NCI-H69 (cell line): ENCODE measurements at places on chromosomes 16 and 17.

DNA sequence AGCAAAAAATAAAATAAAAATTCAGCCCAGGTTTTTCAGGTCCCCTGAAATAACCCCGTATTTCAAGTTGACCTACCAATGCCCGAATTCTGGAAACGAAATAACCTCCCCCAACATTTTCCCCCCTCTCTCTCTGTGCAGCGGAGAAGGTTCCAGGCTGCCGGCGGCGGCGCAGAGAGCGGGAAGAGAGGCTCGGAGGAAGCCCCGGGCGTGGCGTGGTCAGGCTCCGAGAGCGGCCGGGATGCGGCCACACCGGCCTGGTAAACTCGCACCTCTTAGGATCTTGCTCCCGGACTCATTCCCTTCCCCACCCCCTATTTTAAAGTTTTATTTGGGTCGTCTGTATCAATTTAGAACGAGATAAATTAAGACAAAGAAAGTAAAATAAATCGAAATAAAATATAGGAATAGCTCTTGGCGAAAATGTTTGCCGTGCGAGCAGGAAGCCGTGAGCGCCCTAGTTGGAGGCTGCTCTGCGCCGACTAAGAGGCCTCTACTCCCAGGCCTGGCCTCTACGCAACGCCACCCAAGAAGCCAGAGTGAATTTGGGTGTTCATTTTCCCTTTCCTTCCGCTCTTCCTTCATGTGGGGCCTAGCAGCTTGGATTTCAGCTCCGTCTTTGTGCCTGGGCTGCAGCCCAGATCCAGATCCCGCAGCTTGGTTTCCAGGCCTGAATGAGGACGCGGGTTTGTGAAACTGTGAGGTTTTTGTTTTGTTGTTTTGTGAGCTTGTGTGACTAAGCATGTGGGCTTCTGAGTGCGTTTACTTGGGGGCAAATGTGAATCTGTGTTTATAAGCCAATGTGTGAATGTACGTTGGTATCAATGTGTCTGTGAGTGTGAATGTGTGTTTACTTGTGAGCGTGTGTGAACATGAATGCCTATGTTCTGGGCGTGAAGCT is 1.5 kb upstream of the HOXB6 start:
- no peak for DNase-seq

DNA sequence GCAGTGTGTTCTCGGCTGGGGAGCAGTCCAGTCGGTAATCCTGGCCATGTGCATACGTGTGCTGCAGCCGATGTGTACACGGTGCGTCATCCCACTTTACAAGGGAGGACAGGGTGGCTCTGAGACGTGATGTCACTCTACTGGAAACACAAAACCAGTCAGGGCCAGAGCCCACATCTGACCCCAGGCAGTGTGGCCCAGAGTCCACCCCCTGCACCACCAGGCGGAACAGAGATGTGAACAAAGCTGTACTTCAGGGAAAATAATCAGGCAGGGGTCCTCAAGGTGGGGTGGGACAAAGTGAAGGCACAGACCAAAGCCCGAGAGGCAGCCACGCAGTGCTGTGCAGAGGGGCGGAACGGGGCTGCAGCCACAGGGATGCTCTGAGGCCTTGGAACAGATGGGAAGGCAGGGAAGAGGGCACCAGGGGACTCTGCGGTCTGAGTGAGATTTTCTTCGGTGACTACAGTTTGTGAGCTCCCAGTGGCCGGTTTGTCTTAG is 181.5 kb downstream of the ZNF423 start:
- DNase-seq, result peak; percentile 8

DNA sequence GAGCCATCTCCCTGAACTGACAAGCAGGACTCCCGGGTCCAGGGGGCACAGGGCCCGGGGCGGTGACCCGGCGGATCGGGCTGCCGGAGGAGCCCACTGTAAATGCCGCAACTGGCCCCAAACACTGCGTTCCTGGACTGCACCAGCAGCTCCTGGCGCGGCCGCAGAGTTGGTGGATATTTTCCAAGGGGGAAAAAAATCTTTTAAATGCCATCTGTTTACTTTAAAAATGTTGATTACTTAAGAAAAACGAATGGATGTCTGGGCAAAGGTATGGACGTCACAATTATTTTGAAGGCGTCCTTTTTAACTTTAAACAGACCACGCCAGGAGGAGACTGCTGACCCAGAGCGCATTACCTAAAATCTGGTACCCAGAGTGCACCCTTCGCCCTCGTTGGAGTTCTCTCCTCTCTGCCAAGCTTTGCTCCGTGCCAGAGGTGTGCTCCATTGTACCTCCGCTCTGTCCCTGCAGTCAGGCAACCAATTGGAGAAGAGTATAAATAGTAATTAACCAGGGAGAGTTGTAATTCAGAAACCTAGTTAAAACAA is 3.4 kb downstream of the HS3ST3B1 start:
- peak; percentile 42 for DNase-seq

GRCh38 chr17:41748275-41748674 is 13.8 kb upstream of the HAP1 start:
- DNase-seq, result no peak

DNA sequence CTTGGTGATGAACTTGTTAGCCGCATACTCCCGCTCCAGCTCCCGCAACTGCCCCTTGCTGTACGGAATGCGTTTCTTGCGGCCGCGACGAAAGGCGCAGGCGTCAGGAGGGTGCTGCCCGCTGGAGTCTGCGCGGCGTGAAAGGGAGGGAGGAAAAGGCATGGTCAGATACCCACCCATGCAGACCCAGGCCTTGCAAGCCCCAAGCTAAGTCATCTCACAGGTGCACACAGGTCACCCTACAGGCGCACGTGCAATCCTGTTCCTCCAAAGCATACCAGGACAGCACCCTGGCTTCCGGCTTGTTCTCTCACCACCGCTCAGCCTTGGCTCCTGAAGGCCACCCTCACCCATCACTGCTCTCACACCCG is 1.6 kb downstream of the HOXB13 start:
- no peak for DNase-seq

GRCh38 chr16:76210157-76210556 is 67.0 kb upstream of the CNTNAP4 start:
- DNase-seq, result no peak

- DNase-seq, result peak; percentile 56
Observed at GRCh38 chr17:48499248-48499647, 31.6 kb downstream of the HOXB1 start.

DNA sequence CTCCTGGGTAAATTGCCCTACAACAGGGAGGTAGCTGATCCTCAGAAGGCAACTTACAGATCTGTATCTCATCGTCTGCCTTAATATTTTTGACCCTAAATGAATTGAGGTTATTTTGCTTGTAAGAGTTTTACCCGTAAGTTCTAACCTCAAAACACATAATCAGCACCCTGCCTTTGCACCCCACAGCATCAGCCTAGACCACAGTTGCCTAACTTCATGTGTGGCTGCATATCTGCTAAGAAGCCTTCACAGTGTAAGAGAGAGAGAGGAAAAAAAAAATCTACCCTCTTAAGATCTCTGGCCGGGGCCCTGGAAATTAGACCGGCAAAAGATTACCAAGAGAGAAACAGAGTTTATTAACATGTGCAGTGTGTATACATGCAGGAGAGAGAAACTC is 76.9 kb downstream of the ARHGAP44 start:
- DNase-seq, result no peak

DNA sequence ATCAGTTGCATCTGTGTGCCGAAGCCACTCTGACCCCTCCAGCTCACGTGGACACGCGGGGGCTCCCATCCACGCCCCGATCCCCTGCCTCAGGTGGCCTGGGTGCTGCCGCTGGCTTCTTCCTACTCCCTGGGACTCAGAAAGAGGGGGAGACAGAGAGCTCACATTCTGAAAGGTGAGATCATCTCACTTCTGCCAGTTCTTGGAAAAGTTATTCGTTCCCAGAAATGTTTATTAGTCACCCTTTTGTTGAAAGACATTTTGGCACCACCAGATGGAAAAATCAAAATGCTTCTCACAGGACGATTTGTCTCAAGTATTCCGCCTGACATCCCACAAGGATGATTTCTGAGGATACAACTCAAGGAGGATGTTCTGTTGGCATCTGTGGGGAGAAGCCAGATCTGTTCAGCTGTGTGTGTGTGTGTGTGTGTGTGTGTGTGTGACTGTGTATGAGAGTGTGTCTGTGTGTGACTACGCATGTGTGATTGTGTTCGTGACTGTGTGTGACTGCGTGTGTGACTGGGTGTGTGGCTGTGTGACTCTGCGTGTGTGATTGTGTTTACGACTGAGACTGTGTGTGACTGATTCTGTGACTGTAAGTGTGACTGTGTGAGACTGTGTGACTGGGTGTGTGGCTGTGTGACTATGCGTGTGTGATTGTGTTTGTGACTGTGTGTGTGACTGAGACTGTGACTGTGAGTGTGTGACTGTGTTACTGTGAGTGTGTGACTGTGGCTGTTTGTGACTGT is 207.3 kb downstream of the NTN1 start:
- no peak for DNase-seq

- DNase-seq, result no peak
Observed at GRCh38 chr17:3915995-3916696, at the start of gene P2RX1. P2RX1 (minus strand) TSS chr17:3916465; CDS start chr17:3916225, 240 bp downstream.

DNA sequence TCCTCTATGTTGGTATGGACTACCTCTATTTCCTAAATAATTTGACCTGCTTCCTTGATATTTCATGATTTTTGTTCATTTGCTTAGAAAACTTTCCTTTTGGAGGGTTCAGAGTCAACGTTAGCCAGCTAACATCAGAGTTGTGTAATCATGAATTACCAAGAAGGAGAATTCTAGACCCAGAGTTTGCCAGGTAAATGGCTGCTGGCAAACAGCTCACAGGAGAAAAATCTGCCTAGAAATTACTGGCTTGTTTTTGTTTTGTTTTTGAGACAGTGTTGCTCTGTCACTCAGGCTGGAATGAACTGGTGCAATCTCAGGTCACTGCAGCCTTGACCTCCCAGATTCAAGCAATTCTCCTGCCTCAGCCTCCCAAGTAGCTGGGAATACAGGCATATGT is 111.4 kb upstream of the SALL1 start:
- DNase-seq, result no peak

GRCh38 chr16:12551946-12552345 is 251.7 kb downstream of the CPPED1 start:
- no peak for DNase-seq

GRCh38 chr17:69320210-69320907 is 6.6 kb downstream of the ABCA5 start:
- DNase-seq, result no peak

- peak; percentile 77 for DNase-seq
Observed at GRCh38 chr16:85173981-85174751, 61.9 kb upstream of the CIBAR2 start.

DNA sequence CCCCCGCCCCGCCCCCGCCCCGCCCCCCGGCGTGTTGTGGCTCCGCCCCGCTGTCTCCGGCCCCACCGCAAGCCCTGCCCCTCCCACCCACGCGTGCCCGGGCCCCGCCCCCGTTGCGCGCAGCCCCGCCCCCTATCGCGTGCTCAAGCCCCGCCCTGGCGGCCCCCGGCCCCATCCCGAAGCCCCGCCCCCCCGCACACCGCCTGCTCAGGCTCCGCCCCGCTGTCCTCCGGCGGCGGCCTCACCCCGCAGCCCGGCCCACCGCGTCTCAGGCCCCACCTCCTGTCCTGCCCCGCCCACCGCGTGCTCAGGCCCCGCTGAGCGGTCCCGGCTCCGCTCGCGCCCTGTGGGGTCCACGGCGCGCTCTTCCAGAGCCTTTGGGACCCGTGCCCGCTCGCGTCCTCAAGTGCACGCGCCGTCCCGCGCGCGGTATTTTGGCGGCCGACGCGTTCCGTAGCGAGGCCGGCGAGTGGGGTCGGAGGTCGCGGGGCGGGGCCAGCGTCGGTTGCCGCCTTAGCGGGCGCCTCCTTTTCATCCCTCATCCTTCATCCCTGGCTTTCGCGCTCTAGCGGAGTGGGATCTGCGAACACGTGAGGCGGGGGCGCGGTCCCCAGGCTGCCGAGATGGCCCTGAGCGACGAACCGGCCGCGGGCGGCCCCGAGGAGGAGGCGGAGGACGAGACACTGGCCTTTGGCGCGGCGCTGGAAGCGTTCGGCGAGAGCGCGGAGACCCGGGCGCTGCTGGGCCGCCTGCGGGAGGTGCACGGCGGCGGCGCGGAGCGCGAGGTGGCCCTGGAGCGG is at the start of gene TBCD:
TBCD (plus strand) TSS at position 495 of the 800 bp plus-strand sequence; CDS start at position 624, 129 bp downstream.
- DNase-seq, result peak; percentile 97

DNA sequence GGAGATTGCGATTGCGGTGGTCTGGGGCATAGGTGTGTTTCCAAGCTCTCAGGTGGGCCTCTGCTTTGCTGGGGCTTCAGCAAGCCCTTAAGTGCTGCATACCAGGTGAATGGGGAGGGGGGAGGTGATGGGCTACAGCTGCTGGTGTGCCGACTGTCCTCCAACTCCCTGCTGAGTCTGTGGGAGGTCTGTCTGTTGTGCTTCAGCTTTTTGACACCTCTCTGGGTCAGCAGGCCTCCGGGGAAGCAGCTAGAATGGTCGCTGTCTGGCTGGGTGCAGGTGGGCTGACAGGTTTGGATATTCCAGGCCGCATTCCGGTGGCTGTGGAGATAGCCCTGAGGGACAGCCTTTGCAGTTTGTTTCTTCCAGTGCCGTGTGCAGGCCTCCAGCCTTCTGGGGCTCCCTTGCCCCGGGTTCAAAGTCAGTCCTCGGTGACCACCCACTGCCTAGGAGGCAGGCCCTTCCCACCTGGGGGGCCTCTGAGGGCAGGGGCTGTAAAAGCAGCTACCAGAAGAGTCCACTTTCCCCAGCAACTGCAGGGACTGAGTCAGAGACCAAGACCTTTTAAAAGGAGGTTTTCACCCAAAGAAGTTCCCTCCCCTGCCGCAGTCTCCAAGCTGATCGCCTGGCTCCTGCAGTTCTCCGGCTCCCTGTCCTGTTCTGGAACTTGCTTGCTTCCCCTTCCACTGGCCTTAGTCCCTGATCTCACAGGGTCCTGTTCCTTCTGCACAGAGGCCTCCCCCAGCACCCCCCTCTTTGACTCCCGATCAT is 2.0 kb upstream of the TTYH2 start:
- DNase-seq, result no peak

- DNase-seq, result no peak
Observed at GRCh38 chr17:42971589-42971988, 7.3 kb upstream of the AARSD1 start.

DNA sequence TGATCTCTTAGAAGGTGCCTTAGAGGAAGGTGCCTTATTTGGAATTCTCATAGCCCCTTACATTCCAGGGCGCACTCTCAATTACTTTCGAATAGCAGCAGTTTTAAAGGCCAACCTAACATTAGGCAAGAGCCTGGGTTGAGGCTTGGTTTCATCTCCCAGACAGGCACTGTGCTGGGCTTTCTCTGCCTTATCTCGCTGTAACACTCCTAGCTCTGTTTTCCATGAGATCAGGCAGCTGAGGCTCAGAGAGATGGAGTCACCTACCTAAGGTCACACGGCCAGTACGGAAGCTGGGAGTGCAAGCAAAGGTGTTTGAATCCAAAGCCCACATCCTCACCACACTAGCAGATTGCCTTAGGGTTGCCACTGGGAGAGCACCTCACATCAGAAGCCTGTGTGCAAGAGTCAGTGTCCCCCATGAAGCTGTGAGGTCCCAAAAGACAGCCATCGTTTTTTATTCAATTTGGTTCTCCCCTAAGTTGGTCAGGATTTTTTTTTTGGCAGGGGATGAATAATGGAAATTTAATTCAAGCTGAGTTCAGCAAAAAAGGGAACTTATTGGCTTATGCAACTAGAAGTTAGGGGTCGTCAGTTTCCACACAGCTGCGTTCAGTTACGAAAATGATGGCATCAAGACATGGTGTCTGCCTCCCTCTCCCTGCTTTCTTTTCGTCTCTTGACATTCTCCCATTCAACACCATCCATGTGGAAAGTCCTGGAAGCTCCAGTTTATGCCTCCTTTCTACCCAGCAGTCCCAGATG is 206.4 kb downstream of the KATNIP start:
- DNase-seq, result no peak

GRCh38 chr16:49899991-49900695 is 44.2 kb upstream of the ZNF423 start:
- DNase-seq, result no peak
